ENCODE measurements at places on chromosomes 2 and 18.

GRCh38 chr2:158189526-158189925, 87.8 kb downstream of the UPP2 start:
- DNase-seq: no peak

DNA sequence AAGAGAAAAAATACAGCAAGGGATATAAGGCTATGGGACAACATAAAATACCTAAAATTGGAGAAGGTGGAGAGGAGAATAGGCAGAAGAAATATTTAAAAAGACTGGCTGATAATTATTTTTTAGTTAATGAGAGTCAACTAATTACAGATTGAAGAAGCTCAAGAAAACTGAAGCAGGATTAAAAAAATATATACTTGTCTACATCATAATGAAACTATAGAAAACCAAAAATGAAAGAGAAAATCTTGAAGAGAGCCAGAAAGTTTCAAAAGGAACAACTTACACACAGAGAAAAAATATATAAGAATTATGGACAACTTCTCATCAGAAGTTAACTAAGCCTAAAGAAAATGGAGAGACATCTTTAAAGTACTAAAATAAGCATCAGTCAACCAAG, 62.9 kb upstream of the APCDD1 start:
- DNase-seq: no peak

DNA sequence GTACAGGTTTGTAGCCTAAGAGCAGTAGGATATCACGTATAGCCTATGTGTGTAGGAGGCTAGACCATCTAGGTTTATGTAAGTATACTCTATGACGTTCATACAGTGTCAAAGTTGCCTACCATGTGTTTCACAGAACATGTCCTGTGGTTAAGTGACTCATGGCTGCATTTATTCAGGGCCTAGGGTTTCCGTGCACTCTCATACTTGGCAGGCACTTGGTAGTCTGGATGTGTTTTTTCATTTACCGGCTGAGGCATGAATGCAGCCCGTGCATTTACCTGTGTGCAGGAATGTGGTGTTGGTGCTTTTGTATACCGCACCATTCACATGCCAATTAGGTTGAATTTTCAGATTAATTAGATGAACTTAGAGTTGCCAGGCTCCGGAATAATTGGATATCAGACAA, 43.4 kb downstream of the MYL12B start:
- no peak for DNase-seq

- no peak for DNase-seq
These were observed 23.7 kb downstream of the CCDC88A start for GRCh38 chr2:55395724-55396605.

DNA sequence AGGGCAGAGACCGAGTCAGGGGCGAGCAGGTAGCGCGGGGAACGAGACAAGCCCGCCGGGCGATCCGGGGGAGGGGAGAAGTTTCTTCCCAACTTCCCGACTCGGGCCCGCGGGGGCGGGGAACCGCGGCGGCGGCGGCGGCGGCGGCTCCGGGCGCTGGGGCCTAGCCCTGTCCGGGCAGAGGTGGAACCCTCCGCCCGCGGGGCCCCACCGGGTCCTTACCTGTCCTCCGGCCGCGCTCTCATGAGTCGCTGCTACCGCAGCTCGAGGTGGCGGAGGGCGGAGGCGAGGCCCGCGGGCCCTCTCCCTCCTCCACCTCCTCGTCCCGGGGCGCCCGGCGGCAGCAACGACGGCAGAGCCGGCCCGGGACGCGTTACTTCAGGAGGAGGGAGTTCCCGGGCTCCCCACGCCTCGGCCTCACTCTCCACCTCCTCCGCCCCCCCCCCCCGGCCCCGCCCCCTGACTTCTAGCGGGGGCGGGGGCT, at the start of gene YES1:
Gene YES1, minus strand, starts transcription at position 351 of the 484 bp plus-strand sequence. CDS start 55,415 bp downstream, outside the sequence.
- DNase-seq: peak; percentile 34

- no peak for DNase-seq
These were observed 6.9 kb upstream of the SLC14A2 start for GRCh38 chr18:45608400-45608799.

- no peak for DNase-seq
These were observed 612.6 kb upstream of the ACVR2A start for GRCh38 chr2:147232225-147232669.

GRCh38 chr2:189312643-189313042, 128.6 kb upstream of the WDR75 start:
- DNase-seq: no peak

- DNase-seq: no peak
These were observed 1484.5 kb upstream of the ZEB2 start for GRCh38 chr2:146004462-146004861.

DNA sequence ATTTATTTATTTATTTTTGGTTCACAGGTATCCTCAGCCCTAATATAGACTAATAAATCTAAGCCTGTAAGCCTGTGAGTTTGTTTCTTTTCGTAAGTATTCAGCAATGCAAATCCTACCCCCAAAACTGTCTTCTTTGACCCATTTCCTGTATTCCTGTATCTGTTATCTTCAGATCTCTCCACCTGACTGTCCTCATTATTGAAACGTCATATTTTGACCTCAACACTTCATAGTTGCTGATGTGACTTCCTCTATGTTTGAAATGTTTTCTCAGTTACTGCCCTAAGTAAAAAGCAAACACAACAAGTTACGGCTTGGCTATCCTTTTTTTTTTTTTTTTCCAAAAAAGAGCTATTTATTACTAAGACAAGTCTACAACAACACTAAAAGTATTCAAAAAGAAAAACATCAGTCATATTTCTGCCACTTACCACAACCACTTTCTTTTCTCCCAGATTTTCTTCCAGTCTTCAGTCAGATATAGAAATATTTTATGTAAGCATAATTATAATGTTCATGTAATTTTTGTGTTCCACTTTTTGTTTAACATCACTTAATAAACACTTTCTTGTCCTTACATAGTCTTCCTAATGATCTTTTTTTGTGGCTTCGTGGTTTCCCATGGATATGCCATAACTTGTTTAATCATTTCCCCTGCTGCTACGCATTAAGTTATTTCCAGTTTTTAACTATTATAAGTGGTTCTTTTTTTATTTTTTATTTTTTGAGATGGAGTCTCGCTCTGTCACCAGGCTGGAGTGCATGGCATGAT, 45.0 kb upstream of the EML4 start:
- DNase-seq: no peak
